ENCODE measurements at places on chromosomes 11 and 22. TPM values are rescaled to one million over a fixed set of nuclear protein-coding genes. Genes with fewer than 3 reads are reported as not detected.

Gene BLID
- 0.63 TPM for total RNA-seq

Gene MYBPC3
- total RNA-seq, result 0.08 TPM

Gene OR10D3
- total RNA-seq, result not detected

Gene DHCR7
- total RNA-seq, result 136 TPM

Gene PTPN5
- total RNA-seq, result not detected

Gene SORL1
- 133 TPM for total RNA-seq

Gene MPZL2
- 18.6 TPM for total RNA-seq

Gene JHY
- total RNA-seq, result 0.23 TPM

Gene DDX6
- total RNA-seq, result 40.1 TPM

Gene ADAMTS8
- 0.15 TPM for total RNA-seq

Gene LYVE1
- total RNA-seq, result 25.6 TPM

Gene CCND1
- 82.6 TPM for total RNA-seq

Gene HOATZ
- total RNA-seq, result not detected

Gene APOA4
- 102 TPM for total RNA-seq

Gene KRTAP5-9
- total RNA-seq, result 0.30 TPM

Gene DENND6B
- total RNA-seq, result 1.8 TPM

Gene NUP160
- total RNA-seq, result 12.6 TPM

Gene HBE1
- total RNA-seq, result 1.9 TPM

Gene KMT2A
- total RNA-seq, result 20.4 TPM

Gene TREH
- 3.4 TPM for total RNA-seq

Gene SLC7A4
- 0.23 TPM for total RNA-seq

Gene MRGPRE
- total RNA-seq, result not detected

Gene SEPTIN5
- total RNA-seq, result 1.1 TPM

Gene RIMBP3B
- total RNA-seq, result 0.08 TPM

Gene ABCC8
- total RNA-seq, result 0.83 TPM

Gene TMPRSS13
- 0.15 TPM for total RNA-seq

Gene RFPL2
- not detected for total RNA-seq

Gene OR8I2
- total RNA-seq, result not detected

Gene OR52N4
- total RNA-seq, result not detected

Gene OR52E1
- total RNA-seq, result not detected

Gene HSPB2
- 0.13 TPM for total RNA-seq

Gene KCNA4
- total RNA-seq, result not detected

Gene KLHDC7B
- 0.05 TPM for total RNA-seq

Gene SOX6
- total RNA-seq, result 14.1 TPM

Gene PKDREJ
- 0.05 TPM for total RNA-seq

Gene TMEM126A
- 14.3 TPM for total RNA-seq

Gene DDX25
- total RNA-seq, result 0.15 TPM

Gene HMGXB4
- total RNA-seq, result 5.9 TPM

Gene JAML
- total RNA-seq, result 1.9 TPM

Gene PKNOX2
- total RNA-seq, result 0.63 TPM

Gene ELP4
- 7.4 TPM for total RNA-seq

Gene C1QTNF5
- total RNA-seq, result 4.7 TPM

Gene PHF21B
- total RNA-seq, result not detected

Gene POLA2
- total RNA-seq, result 3.3 TPM

Gene WNT7B
- total RNA-seq, result 0.08 TPM

Gene RIMBP3C
- total RNA-seq, result 0.05 TPM

Measured in left lobe of liver (tissue), 2 donors.